ENCODE measurements at places on chromosomes 2 and 18.

- peak; percentile 31 for DNase-seq
Measured at GRCh38 chr2:46269544-46270273, 27.5 kb upstream of the EPAS1 start.

DNA sequence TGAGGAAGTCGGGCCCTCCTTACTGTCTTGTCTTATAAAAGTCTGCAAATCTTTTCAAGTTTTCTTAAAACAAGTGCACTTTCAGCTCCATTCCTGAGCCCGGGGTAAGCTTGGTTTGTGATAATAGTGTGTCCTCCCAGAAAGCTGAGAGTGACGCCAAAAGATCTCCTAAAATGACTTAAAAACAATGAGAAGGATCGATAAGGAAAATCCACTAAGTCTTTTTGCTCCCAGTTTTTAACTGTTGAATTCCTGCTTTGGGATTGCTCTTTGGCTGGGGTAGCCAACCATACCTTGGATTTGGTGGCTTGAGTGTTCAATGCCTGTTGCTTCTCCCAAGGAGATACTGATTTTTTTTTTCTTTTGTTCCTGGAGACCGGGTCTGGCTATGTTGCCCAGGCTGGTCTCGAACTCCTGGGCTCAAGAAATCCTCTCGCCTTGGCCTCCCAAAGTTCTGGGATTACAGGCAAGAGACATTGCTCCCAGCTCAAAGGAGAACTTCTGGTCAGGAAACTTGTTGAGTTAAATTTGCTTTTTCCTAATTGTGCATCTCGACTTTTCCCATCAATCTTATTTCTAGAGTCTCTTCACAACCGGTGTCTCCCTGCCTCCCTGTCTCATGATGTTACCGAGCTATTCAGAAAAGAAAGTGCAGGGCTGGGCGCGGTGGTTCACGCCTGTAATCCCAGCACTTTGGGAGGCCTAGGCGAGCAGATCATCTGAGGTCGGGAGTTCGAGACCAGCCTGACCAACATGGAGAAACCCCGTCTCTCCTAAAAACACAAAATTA lies 3.0 kb downstream of the TGIF1 start:
- peak; percentile 41 for DNase-seq

GRCh38 chr18:10113121-10114022 lies 199.6 kb downstream of the VAPA start:
- DNase-seq = no peak

DNA sequence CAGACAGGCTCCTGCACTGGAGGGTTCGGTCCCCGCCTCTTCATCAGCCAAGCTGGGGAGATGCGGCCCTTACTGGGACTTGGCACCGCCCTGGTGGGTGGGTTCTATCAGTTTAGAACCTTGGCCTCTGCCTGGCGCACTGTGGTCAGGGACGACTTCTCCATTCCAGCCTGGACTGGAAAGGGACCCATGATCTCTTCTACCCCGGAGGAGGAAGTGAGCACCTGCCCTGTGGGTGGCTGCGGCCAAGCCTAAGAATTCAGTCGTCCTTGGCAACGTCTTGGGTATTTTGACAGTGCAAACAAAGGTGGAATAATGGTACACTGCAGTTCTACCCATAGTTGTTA lies 106.9 kb upstream of the CD302 start:
- DNase-seq = no peak

GRCh38 chr2:241678784-241679540 lies 7.7 kb downstream of the DTYMK start:
- DNase-seq = no peak

- DNase-seq = no peak
Measured at GRCh38 chr2:72781480-72781879, 44.4 kb downstream of the EXOC6B start.

GRCh38 chr18:79510046-79510685 lies 114.4 kb downstream of the NFATC1 start:
- no peak for DNase-seq

GRCh38 chr18:33161131-33161530 lies 279.4 kb downstream of the CCDC178 start:
- no peak for DNase-seq

All from IMR-90 (cell line).